ENCODE measurements at places on chromosomes 2 and 18. TPM values are rescaled to one million over a fixed set of nuclear protein-coding genes. Genes with fewer than 3 reads are reported as not detected.
A peak's percentile ranks its signal among the peaks of the same experiment; 100 is the strongest.

Gene PLB1
- total RNA-seq = 1.6 TPM

- no peak for DNase-seq
Measured at GRCh38 chr2:95208106-95208505, 785 bp downstream of the ZNF892 start.

DNA sequence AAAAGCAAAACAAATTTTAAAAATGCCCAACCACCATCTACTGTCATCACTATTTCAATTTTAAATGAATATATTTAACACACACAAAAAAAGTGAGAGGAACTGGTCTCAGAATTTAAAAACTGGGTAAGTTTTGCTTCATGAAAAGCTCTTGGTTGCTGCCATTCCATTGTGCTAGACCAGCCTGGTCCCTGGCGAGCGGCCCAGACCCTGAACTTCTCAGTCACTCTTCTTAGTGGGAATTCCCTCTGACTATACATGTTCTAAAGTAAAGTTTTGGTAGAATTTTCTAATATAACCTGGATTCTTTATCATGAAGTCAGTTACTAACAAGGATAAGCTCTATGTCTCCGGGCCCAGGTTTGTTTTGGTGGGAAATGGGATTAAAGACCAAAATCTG lies 34.8 kb upstream of the TMEM177 start:
- peak; percentile 20 for DNase-seq

GRCh38 chr2:227188292-227188691 lies 23.9 kb downstream of the COL4A3 start:
- peak; percentile 79 for DNase-seq

DNA sequence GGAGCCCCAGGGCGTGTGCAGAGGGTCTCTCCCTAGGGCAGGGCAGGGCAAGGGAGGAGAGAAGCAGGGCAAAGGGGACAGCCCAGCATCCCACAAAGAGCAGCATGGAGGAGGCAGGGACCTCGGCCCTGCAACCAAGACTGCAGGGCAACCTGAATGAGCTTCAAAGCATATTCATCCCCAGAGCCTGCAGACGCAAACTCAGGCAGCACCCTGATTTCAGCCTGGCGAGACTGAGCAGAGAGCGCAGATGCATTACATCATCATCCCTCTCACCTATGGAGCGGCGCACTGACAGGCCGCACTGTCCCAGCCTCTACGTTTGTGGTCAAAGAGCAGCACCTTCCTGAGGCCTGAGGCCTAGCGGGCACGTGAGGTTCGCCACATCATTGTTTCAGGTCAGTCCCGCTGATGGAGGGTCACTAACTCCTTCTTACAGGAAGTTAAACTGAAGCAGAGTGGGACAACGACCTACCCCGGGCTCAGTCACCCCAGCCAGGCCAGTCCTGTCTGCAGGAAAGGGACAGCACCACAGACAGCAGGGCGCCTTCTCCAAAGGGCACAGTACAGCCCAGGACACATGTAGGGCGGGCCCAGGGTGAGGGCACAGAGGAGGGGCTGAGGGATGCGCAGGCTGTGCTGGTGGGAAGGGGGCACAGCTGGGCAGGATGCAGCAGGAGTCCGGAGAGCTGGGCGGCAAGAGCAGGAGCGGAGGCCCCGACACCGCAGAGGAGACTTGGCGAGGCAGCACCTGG lies 67.2 kb upstream of the RAB6C start:
- no peak for DNase-seq

Gene FAM237A
- total RNA-seq = not detected

GRCh38 chr2:232980683-232981082 lies 32.4 kb downstream of the NGEF start:
- DNase-seq = peak; percentile 72

Gene BCL2
- total RNA-seq = 0.84 TPM

Gene DNAJC5G
- not detected for total RNA-seq

DNA sequence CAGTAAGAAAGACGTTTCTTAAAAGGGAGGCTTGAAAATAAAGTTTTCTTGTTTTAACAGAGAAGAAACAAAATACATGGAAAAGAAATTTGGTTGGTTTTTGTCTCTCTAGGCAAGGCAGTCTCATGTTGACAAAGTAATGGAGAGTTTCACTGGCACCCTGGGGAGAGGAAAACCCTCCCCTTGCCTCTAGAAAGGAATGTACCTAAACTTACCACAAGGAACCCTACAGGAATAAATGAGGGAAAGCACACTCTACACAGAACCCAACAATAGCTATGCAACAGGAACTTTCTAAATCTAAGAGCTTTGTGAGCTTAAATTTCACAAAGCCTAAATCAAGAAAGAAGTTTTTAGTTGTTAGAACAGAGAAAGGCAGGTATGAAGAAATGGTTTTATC lies 37.0 kb downstream of the FIGN start:
- no peak for DNase-seq

DNA sequence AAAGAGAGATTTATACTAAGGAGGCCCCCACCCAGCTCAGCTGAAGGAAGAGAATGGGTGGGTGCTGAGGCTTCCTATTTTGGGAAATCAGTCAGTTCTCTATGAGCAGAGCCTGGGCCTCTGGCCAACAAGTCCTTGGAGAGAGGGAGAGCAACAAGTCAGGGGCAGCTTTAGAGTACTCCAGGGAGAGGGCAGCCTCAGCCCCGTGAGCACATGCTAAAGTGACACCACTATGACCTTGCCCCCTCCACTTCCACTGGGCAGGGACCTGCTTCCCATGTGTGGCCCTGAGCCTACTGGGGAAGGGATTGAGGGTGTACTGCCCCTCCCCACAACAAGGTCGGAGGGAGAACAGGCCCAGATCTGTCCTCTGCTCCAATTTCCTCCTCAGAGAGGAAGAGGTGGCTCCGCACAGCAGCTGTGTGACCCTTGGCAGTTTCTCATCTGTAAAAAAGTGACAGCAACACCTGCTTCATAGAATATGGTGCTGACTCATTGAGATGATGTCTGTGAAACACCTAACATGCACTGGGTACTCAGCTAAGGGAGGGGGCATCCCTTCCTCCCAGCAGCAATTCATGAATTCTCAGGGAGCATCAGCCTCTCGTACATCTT lies 72.9 kb downstream of the CLHC1 start:
- DNase-seq = no peak

DNA sequence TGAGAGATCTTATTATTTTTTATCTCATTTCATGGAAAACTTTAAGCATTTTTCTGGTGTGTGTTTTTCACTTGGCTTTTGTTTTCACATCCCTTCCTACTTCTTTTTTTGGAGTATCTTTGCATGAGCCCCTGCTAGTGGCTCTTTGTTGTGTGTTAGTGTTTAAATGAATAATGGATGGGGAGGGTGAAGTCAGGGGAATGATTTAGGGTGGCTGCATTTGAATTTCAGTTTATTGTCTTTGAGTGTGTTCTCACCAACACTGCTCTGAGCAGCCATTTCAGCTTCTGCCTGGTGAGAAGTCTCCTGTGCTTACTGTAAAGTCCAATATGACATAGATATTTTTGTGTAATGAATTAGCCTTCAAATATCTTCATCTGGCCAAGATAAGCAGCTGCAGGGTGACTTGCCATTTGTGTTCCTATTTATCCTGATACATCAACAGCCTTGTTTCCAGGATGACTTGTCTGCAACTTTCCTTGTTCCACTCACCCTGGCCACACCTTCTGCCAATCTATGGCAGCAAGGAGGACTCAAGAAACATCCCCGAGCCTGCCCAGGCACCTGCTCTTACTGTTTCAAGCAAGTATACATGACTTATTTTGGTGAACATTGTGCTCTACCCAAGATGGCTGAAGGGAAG lies 182.6 kb downstream of the PDE11A start:
- no peak for DNase-seq

Gene ST8SIA3
- not detected for total RNA-seq

GRCh38 chr2:25635797-25636196 lies 37.6 kb downstream of the DTNB start:
- no peak for DNase-seq

- no peak for DNase-seq
Measured at GRCh38 chr18:7741640-7742039, 174.5 kb downstream of the PTPRM start.

DNA sequence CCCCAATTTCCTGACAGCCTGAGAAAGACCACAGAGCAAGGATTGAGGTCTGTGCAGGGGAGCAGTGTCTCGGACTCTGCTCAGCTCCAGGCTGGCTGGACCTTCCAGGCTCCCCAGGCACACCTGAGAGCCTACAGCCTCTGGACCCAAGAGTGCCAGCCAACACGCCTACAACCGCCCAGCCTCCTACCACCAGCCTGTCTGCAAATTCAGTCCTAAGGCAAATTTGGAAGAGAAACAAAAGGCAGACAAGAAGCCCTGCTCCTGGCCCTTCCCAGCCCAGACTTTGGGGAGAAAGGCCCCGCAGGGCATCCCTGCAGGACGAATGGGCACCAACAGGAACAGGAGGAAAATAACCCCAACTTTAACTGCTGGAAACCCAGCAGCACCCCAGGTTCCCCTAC lies 1.9 kb downstream of the HS6ST1 start:
- DNase-seq = no peak

DNA sequence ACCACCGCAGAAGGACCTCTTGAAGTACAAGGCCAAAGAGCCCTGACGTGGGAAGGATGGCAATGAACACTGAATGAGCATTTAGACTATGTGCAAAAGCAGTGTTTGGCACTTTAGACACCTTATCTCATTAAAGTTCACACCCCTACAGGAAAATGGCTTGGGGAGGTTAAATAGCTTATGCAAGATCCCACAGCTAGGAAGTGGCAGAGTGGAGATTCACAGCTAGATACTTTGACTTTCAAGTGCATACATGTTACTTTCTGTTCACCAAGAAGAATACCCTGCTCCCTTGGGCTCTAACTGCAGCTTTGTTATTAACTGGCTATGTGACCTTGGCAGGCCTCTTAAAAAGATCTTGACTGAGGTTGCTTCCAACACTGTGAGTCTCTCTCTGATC lies 58.2 kb downstream of the ICOS start:
- DNase-seq = no peak

GRCh38 chr2:233021771-233022170 lies 8.7 kb upstream of the NGEF start:
- peak; percentile 77 for DNase-seq

- no peak for DNase-seq
Measured at GRCh38 chr2:33038230-33038629, 91.5 kb downstream of the LTBP1 start.

Gene NEU2
- not detected for total RNA-seq

DNA sequence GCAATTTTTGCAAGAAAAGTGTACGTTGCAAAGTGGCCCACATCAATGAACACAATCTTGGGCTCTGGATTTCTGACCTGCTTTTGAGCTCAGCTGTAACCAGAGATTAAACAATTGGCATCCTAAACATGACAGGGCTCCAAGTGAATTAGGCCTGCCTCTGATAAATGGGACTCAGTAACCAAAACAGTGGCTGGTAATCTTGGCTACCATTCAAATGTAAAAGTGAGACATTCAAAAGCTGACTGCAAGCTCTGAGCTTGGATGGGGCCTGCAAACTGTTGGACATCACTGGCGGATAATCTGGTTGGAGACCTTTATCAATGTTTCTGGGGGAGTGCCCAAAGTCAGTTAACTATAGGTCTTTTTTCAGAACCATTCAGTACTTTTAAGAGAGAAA lies 160.7 kb downstream of the RAB3GAP1 start:
- no peak for DNase-seq

- DNase-seq = no peak
Measured at GRCh38 chr2:234411793-234412192, 85.1 kb downstream of the ARL4C start.

DNA sequence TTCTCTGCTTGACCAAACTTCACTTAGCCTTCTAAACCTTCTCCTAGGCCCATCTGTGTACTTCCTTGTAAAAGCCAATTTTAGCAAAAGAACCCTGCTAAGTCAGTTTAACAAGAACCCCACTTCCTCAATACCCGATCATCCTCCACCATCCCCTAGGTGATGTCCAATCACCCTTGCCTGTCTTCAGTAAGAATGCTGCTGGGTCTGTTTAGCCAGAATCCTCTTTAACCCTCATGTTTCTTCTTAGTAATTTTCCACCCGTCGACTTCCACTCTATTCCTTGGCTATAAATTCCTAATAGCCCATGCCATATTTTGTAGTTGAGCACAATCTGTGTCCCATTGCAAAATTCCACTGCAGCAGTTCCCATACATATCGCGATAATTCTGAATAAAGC lies 780.0 kb upstream of the RAB6C start:
- DNase-seq = no peak

Measured in RPMI7951 (cell line).